ENCODE measurements at places on chromosomes 12 and 14.

DNA sequence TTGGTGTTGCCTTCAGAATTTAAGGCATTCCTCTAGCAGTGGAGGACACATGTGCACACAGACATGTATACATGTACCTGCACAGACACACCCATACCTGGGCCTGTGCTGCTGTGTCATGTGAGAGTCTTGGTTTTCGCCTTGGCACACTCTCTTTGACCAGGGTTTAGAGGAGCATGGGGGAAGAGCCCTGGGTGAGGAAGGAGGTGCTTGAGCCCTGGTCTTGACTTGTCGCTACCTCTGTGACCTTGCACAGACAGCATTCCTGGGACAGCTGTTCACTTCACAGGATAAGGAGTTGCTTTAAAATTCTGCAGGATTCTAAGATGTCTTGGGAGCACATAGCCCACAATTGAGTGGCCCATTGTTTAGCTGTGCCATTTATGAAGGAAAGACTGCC lies 94.7 kb downstream of the DDX51 start:
- no peak for DNase-seq

DNA sequence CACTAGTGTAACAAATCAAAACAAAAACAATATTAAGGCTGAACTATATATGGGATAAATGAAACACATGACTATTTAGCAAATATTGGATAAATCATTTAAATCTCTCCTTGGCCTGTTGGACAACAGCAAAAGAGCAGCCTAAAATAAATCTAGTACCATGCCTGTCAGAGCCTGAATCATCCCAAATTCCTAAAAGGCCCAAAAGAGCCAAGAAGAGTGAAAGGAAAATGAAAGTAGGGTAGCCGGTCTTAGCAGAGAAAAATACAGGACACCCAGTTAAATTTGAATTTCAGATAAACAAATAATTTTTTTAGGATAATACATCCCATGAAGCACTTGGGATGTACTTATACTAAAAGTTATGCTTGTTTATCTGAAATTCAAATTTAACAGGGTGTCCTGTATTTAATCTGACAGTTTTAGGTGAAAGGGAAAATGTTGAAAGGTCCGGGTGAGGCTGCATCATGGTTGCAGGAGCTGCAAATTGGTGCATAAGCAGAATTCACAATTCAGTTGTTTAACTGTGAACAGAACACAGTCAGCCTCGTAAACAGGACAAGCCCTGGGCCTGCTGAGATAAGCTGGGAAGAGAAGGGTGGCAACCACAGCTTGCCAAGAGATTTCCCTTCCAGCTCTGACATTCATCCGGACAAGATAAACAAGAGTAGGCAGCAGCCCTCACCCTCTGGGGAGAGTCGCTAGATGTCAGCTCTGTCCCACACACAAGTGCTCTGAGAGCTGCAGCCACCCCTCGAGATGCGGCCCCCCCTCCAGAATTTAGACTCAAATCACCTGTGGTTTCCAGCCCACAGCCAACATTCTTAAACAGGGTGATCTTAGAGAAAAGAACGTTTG lies 30.3 kb downstream of the DMAC2L start:
- DNase-seq: peak; percentile 69

- no peak for DNase-seq
Measured at GRCh38 chr14:54606631-54607133, 39.8 kb downstream of the SAMD4A start.

GRCh38 chr12:75698052-75698451 lies 186.6 kb upstream of the KRR1 start:
- DNase-seq: no peak

GRCh38 chr14:60317609-60318008 lies 68.6 kb downstream of the PPM1A start:
- DNase-seq: no peak

GRCh38 chr14:81427348-81428058 lies 27.4 kb upstream of the STON2 start:
- no peak for DNase-seq

DNA sequence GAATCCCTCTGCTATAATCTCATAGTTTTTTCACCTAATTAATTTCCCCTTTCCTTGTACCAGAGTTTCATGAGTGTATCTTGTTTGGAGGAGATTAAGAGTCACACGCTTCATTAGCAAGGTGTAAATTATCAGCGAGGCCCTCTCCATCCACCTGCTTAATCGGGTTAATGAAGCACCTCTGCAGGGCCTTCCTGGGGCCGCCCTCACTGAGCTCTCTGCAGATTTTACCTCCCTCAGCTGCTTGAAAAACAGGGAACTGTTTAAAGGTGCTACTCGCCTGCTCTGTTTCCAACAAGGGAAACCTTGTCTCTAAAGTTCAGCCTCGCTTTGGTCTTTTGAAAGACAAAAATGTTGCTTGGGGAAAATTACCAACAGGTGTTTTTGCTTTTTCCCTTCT lies 35.8 kb downstream of the OTX2 start:
- no peak for DNase-seq

DNA sequence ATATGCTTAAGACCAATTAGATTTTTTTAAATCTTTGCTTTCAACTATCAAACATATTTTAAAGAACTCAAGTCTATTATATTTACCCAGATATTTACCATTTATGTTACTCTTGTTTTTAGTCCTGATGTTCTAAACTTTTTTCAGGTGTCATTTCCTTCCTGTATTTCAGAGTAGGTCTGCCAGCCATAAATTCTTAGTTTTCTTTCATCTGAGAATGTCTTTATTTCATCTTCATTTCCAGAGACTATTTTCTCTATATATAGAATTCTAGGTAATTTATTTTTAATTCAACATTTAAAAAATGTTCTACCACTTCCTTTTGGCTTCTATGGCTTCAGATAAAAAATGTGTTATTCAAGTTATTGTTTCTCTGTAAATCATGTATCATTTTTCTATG lies 218.2 kb upstream of the AMIGO2 start:
- DNase-seq: no peak

- DNase-seq: no peak
Measured at GRCh38 chr12:113263431-113263963, 42.2 kb downstream of the TPCN1 start.

DNA sequence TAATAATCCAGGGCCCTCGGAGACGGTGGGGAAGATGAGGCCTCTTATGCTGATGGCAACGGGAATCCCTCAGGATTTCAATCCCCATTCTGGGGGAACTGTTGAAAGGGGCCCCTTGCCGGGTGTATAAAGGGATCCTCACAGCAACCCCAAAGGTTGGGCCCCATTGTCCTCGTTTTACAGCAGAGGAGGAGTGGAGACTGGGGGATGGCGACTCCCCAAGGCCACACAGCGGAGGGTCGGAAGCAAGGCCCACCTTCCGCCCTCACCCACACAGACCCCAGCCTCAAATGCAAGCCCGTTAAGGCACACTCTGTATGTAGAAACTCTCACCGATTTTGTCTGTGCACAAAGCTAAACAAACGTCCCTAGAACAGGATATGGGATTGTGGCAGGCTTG lies 327.9 kb upstream of the DIO3 start:
- no peak for DNase-seq

- DNase-seq: no peak
Measured at GRCh38 chr14:90714811-90715210, 101.4 kb downstream of the TTC7B start.

GRCh38 chr12:119060847-119061796 lies 79.8 kb downstream of the SRRM4 start:
- no peak for DNase-seq

GRCh38 chr12:87943762-87944161 lies 85.4 kb downstream of the C12orf50 start:
- DNase-seq: no peak

- no peak for DNase-seq
Measured at GRCh38 chr12:104026841-104027599, 23.0 kb downstream of the GLT8D2 start.

- no peak for DNase-seq
Measured at GRCh38 chr12:107196681-107197080, 103.3 kb upstream of the CRY1 start.

DNA sequence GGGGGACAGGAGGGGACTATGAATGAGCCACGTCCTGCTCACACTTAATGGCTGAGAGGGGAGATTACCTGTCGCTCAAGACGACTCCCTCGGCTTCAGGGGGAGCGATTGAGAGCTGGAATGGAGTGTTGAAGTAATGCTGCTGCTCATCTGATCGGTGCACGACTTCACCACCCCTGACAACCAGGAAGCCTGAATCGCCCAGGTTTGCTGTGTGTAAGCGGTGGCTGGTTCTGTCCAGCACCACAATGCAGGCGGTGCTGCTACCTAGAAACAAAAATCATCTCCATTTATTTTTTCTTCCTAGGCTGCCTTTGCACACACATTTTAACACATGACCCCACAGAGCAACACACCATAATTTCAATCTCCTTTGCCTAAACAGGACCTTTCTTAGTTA lies 37.3 kb downstream of the PPTC7 start:
- DNase-seq: no peak

DNA sequence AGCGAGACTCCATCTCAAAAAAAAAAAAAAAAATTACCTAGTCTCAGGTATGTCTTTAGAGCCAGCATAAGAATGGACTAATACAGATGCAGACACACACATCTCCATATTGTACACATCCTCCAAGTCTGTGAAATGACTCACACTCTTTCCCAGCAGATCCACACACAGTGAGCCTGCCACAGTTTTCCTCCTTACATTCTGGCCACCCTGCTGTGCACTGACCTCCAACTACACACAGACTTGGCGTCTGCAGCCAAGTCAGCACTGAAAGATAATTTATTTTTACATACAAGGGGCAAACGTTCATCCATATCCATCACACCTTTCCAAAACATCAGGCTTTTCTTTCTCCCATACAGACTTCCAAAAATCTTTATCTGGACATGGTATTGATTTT lies 115.9 kb downstream of the SLC25A21 start:
- DNase-seq: no peak

GRCh38 chr12:54005853-54006558 lies 2.8 kb upstream of the HOXC8 start:
- DNase-seq: peak; percentile 91

- no peak for DNase-seq
Measured at GRCh38 chr14:33561488-33562175, 389.2 kb downstream of the EGLN3 start.

DNA sequence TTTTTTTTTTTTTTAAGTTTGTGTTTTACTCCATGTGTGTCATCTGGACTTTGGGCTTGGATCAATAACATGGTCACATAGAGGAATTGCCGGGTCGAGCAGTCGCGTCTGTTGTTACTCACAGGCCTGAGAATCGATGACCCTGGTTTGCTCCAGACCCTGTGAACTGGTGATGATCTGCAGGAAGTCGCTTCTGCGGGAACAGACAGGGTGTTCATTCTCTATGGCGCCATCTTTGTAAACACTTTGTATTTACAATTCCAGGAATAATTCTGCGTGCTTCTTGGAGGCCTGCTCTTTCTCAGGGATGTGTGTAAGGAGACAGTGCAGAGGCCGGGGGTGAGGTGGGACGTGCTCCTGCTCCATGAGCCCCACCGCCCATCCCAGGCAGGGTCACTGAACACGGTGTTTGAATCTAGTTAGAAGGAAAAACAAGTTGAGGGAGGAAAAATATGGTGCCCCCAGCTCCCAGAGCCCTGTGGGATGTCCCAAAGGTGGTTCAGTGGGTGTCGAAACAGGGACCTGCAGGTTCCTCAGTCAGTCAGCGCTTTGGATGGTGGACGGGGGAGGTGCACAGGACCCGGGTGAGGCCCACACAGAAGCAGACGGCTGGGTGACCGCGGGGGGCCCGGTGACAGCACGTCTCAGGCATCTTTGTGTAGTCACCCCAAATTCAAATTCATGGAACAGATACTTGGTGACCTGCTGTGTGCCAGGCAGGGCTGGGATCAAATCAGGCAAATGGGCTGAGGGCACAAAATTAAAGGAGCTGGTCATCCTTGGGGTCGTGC lies 58.8 kb downstream of the ADGRD1 start:
- no peak for DNase-seq

DNA sequence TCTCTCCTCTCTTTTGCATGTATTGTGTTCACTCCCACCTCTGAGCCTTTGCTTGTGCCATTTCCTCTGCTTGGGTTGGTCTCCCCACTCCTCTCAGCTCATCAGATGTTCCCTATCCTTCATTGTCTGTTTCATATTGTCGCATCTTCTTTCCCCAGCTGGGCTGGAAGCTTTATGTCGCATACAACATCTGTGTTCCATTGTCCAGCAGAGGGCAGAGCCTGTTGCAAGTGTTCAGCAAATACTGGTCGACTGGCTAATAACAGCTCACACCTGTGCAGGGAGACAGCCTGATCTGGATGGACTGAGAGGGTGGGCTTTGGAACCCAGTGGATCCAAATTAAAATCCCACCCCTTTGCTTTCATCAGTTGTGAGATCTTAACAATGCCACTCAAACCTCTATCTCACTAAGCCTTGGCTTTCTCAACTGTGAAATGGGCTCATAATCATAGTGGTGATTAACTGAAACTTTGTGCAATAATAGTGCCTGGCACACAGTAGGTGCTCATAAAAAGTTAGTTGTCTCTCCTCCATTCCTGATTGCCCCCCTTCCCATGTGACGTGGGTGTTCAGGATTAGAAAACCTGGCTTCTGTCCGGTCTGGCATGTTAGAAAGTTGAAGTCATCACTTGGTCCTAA lies 75.8 kb downstream of the RIN3 start:
- DNase-seq: no peak

- DNase-seq: no peak
Measured at GRCh38 chr14:85813040-85813439, 283.1 kb downstream of the FLRT2 start.

GRCh38 chr14:42508209-42508946 lies 901.7 kb downstream of the LRFN5 start:
- no peak for DNase-seq

DNA sequence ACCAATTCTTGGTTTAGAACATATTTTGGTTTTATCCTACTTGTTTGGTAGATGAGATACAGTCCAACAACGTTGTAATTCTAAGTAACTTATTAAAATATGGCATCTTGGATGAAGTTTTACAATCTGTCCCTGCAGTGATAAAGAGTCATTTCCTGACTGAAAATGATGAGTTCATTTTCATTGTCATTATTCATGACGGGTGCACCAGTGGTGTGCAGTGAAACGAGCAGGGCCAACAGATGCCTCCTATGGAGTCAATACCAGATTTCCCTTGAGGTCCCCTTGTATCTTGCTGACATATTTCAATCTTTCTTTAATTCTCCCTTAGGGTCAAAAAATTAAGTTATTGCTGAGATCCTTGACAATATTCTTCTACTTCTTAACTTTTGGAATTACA lies 438.5 kb downstream of the LRIG3 start:
- no peak for DNase-seq

GRCh38 chr12:1656902-1657301 lies 27.9 kb downstream of the WNT5B start:
- no peak for DNase-seq

DNA sequence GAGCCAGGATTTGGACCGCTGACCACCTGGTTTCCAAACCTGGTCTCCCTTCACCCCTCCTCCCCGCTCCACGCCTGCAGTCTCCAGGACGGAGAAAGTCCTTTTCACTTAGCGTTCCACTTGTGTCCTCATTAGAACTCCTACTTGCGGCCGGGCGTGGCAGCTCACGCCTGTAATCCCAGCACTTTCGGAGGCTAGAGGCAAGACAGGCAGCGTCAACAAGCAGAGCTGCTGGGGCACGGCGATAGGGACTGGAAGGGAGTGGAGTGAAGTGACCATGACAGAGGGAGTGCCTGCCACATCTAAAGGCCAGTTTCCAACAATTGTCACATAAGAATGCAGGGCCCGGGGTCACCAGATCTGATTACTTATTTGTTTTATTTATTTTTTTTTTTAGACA lies 132.5 kb upstream of the NCOR2 start:
- no peak for DNase-seq

Data from right atrium auricular region (tissue), 2 donors.